Activated CD4-positive, alpha-beta T cell treated with anti-CD3 and anti-CD28 coated beads for 48 hours (primary cell): ENCODE measurements at places on chromosomes 4 and X.

- peak; percentile 25 for DNase-seq
Measured at GRCh38 chr4:13483768-13484121, 395 bp downstream of the RAB28 start.

DNA sequence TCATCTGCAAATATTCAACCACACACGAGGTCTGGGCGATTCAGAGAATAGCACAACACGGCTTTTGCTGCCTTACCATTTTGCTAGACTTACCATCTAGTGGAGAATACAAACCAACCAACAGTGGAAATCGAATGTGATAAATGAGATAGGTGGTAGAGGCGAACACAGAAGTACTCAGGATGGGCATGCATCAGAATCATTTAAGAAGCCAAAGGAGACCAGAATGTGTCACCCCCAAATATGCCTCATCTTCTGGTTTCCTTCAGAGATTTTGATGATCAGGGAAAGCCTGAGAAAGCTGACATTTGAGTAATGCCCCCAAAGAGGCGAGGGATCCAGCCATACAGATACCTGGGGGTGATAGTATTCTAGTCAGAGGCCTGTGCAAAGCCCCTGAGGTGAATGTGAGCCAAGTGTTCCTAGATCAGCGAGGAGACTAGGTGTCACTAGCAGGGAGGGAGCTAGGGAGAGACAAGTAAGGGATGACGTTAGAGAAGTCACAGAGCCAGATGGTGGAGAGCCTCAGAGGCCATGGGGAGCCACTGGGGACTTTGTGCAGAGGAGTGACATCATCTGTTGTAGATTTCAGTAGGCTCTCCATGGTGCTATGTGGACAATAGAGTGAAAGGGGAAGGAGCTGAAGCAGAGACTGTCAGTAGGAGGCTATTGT lies 1.7 kb downstream of the MTMR1 start:
- peak; percentile 60 for DNase-seq

DNA sequence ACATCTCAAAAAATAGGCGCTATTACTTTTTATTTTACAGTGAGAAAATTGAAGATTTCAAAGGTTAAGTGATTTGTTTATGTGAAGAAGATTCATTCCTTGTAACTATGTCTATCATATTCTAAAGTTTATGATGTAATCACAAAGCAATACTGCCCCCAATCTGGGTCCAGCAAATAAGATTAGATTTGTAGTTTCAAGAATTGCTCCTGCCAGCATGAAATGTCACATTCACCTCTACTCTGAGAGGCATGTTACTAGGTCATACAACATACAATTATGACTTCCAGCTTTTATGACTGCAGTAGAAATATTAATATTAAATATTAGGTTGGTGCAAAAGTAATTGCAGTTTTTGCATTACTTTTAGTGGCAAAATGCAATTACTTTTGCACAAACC lies 976.2 kb downstream of the FSTL5 start:
- no peak for DNase-seq

GRCh38 chr4:139530833-139531427 lies 25.1 kb downstream of the SETD7 start:
- DNase-seq: peak; percentile 63

DNA sequence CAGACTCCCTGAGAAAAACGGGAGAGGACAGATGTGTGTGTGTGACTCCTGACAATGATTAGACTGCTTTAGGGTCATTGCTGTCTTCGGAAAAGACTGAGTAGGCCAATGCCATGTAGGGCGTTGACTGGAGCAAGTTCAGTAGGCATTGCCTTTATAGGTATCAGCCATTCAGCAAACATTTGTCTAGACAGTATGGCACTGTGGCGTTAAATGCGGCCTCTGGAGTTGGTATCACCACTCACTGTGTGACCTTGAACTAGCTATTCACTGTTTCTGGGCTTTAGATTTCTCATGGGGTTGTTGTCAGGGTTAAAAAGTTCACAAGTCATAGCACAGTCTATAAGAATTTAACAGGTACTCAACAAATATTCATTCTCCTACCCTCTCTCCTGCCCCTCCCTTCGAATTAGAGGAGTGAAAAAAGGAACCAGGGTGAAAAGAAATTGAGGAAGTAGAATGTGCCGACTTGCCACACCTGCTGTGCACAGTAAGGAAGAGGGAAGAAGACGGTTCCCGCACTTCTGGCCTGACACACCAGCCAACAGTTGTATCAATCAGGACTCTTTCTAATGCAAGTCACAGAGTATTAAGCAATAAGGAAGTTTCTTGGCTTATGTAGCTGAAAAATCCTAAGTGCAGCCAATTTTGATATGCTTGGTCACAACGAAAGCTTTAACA lies 83.2 kb upstream of the PLAC8 start:
- no peak for DNase-seq
